ENCODE measurements at places on chromosomes 3 and 15.

GRCh38 chr3:128426128-128426921 is 40.4 kb downstream of the DNAJB8 start:
- no peak for DNase-seq

DNA sequence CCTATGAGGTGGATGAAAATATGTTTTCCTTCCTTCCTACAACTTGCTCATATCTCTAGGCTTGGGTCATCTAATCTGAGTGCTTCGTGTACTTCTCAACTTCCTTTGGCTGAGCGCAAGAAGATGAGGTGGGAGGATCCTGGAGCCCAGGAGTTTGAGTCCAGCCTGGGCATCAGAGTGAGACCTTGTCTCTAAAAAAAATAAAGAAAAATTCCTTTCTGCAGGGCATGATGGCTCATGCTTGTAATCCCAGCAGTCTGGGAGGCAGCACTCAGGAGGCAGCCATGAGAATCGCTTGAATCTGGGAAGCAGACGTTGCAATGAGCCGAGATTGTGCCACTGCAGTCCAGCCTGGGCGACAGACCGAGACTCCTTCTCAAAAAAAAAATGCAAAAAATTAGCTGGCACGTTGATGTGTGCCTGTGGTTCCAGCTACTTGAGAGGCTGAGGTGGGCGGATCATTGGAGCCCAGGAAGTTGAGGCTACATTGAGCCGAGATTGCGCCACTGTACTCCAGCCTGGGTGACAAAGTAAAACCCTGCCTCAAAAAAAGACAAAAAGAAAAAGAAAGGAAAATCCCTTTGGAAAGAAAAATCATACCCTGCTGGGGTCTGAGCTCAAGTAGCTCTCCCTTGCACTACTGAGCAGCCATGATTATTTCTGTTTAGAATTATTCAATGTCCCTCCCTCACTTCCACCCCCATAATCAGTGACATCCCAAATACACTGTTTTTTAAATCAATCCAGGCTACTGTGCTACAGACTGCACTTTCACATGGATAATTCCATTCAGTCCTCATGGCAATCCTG is 28.0 kb upstream of the RAB11A start:
- DNase-seq = no peak

DNA sequence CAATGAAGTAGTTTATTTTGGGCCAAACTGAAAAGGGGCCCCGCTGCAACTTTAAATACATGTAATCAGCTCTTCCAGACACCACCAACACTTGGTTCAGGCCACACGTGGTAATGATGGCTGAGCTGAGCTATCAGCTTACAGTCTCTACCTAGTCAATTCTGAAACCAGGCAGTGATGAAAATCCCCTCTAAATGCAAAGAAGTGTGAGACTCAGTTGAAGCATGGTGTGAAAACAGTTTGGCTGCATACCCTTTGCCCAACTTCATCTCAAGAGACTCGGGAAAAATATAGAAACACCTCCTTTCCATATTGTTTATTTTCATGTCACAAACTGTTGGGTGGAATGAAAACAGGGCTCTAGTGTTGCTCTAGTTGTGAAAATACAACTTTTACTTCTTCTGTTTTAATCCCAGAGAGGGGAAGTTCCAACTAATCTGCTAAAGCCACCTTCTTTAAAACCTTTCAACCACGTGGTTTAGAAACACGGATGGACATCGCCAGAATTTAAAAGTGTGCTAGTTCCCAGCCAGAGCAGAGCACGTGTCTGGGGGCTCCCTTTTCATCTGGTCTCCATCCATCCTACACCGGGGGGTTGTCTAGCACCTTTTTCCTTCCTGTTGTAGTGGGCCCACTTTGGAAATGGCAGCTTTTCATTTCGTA is 229.1 kb downstream of the EPHB1 start:
- DNase-seq = no peak

DNA sequence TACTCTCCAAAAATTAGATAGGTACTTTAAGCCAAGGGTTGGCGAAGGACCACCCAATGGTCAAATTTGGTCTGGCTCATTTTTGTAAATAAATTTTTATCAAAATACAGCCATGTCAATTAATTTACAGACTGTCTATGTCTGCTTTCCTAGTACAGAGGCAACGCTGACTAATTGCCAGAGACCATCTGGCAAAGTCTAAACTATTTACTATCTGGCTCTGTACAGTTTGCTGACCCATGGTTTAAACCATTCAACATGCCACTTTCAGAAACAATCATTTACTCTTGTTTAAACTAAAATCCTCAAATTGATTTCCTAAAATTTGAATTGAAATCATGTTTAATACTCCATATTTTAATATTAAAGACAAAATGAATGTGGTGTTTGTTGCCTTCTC is 25.9 kb downstream of the CBLB start:
- no peak for DNase-seq

GRCh38 chr15:60555806-60556205 is 76.9 kb upstream of the ICE2 start:
- DNase-seq = no peak

- DNase-seq = no peak
Measured at GRCh38 chr3:39126532-39127071, 19.1 kb downstream of the TTC21A start.

DNA sequence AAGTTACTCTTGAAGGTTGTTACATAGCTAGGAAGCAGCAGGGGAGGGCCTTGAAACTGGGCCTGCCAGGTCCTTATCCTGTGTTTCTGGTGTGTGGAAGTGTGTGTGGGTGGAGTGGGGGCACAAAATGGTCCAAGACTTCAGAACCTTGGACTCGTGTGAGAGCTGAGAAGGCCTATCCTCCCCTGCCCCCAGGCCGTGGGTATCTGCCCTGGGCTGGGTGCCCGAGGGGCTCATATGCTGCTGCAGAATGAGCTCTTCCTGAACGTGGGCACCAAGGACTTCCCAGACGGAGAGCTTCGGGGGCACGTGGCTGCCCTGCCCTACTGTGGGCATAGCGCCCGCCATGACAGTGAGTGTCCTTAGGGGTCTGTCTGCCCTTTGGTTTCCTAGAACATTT is 4.5 kb downstream of the CHRD start:
- no peak for DNase-seq

DNA sequence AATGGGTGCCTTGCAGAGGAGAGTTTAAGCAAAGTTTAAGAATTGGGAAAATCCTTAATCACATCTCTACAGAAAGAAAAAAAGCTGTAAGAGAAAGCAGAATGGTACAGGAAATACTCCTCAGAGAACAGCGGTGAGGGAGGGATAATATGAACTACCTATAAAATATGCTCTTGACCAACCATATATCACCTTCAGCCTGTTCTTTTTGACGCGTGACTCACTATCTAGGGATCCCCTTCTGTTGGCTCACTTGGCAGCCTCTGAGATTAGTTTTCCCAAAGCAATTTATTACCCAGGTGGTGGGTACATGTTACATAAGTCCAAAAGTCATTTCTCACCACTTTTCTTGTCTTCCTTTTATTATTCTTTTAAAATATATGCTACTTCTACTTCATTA is 97.7 kb downstream of the CNTN6 start:
- DNase-seq = no peak

DNA sequence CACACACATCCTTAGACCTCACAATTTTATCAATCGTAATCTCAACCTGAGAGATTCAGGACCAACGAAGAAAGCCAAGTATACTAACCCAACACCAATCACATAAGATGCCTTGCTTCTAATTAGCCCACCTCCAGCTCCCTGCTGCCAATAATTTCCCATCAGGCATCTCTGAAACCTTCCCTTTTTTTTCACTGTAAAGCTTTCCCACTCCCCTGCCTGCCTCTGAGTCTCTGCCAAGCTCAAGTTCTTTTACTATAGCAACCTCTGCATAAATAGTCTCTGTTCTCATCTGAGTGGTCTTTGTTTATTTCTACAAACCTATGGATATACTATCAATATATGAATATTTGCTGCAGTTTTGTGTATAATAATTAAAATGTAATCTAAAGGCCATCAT is 86.5 kb downstream of the PIK3CB start:
- no peak for DNase-seq

- DNase-seq = no peak
Measured at GRCh38 chr15:91426412-91426811, 326.4 kb downstream of the SV2B start.

GRCh38 chr3:141783632-141784031 is 20.4 kb downstream of the GRK7 start:
- DNase-seq = no peak

GRCh38 chr3:17473761-17474160 is 268.7 kb downstream of the TBC1D5 start:
- no peak for DNase-seq

- DNase-seq = no peak
Measured at GRCh38 chr15:89371228-89372044, 36.8 kb upstream of the POLG start.

DNA sequence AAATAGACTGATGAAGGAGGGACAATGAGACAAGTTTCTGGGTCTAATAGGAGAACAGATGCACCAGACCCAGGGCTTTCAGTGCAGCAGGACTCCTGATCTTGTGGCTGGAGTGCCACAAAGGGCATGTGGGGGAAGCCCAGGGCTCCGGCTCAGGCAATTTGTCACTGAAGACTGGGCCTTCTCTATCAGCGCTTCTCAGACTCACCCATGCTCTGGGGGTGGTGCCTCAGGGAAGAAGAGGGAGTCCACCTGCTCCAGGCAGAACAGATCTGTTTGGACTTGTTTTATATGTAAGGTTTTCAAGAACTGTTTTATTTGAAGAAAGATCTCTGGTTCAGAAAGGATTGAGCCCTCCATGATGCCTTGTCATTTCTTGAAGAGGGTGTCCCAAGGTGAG is 112.4 kb upstream of the TLE3 start:
- DNase-seq = no peak

DNA sequence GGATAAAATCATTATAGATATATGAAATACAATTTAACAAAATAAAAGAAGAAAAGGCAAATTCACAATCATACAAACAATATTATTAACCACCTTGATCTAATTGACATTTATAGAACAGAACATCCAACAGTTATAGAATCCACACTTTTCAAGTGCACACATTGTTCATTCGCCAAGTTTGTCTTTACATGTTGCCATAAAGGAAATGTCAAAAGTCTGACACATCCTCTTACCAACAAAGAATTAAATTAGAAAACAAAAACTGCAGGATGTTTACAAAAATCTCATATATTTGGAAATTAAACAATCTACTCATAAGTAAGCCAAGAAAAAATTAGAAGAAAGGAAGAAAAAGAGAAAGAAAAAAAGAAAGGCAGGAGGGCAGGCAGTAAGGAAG is 909.2 kb upstream of the EPHA6 start:
- DNase-seq = no peak

- DNase-seq = no peak
Measured at GRCh38 chr3:43286841-43287499, 630 bp downstream of the SNRK start.

- DNase-seq = no peak
Measured at GRCh38 chr15:91855684-91856489, 2.4 kb downstream of the SLCO3A1 start.

GRCh38 chr3:32310918-32311839 is 72.7 kb downstream of the CMTM8 start:
- DNase-seq = no peak

DNA sequence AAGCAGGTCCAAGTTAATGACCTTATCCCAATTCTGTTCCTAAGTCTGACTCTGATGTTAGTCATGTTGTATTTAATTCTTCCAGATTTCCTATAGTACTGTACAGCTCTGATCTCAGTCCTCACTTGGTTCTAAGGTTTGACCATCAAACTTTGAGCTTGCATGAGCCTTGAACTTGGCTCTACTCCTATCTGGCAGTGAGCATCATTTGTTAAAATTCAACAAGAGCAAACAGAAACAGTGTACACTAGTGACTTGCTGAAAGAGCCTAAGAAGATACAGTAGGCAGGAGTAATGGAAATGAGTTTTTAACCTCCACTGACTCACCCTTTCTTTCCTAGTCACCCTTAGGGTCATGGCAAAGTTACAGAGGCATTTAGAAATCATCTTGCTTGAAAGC is 451.1 kb upstream of the TPRG1 start:
- DNase-seq = no peak

GRCh38 chr3:73461547-73461946 is 163.2 kb downstream of the PDZRN3 start:
- peak; percentile 58 for DNase-seq

- no peak for DNase-seq
Measured at GRCh38 chr3:134610432-134611385, 40.1 kb downstream of the KY start.

DNA sequence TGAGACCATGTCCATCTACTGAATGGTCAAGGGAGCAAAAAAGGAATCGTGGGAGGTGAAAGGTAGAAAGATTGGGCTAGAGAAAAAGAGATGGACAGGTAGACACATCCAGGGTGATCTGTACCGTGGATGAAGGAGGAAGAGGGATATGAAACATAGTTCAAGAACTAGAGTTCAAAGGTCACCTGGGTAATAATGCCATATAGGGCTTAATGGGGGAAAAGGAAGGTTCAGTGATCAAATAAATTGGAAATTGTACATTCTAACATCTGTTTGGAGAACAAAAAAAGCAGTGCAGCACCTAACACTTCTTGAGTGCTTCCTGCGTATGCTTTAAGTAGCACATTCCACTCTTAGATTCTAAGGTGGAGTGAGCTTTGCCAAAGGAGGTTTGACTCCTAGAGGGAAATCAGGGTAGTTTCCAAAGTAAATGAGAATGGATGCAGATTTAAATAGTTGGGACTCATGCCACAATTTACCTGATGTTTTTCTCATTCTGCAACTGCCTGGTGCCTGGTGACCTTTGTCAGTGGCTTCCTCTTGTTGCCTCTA is 46.6 kb downstream of the MITF start:
- no peak for DNase-seq

DNA sequence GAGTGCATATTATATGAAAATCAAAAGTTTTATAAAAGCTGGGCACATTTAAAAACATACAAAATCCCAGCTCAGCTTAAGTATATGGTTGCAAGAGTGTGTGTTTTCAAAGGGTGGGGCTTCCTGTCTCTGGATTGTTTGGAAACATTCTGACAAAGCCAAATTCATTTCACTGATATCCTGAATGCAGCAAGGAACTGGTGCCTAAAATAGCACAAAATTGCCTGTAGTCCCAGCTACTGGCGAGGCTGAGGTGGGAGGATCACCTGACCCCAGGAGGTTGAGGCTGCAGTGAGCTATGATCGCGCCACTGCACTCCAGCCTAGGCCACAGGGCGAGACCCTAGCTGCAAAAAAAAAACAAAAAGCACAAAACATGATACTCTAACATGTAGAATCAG is 13.0 kb upstream of the TJP1 start:
- no peak for DNase-seq

- no peak for DNase-seq
Measured at GRCh38 chr15:32657198-32657883, 15.8 kb downstream of the SCG5 start.

GRCh38 chr3:126017362-126017761 is 48.4 kb downstream of the ROPN1B start:
- DNase-seq = no peak

- DNase-seq = no peak
Measured at GRCh38 chr3:12177126-12177525, 18.4 kb upstream of the TIMP4 start.

- DNase-seq = no peak
Measured at GRCh38 chr3:170975283-170976189, 51.0 kb downstream of the SLC2A2 start.

- no peak for DNase-seq
Measured at GRCh38 chr15:42788725-42789124, 51.8 kb upstream of the CDAN1 start.
